ENCODE measurements at places on chromosomes 11 and 22.

- no peak for DNase-seq
Observed at GRCh38 chr11:46290598-46291309, 13.3 kb downstream of the CREB3L1 start.

DNA sequence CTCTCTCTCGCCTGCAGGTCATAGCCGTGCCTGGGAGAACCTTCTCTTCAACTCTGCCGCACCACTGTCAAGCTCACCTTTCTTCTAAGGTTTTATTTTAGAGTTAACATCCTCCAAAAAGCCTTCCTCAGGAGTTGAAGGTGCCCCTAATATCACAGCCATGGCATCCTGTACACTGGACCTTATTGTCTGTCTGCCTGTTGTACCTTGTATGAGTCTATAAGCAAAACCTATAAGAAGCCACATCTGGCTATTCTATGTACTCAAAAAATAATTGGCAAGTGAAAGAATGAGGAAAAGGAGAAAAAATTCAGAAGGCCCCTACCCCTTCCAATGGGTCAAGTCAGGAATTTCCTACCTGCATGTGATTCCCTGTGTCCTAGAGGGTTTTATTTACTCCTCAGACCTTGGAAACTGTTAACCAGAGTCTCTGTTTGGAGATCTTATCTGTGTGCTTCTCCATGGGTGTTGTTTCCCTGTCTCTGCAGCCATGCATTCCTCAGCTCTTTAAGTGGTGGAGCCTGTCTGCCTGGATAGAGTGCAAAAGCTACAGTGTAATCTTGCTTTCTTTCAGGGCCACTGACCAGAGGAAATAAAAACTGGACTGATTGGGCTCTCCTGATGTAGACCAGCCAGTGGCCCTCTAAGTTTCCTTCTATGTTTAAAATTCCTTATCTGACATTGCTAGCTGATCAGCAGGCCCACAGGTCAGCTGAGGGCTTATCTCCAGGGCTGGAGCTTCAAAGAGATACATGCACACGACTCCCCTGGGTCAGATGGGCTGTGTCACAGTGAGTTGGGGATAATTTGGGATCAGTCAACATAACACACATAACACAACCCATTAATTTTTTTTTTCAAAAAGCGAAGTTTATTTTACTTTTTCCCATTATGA, 37.6 kb upstream of the TMEM135 start:
- DNase-seq = no peak

DNA sequence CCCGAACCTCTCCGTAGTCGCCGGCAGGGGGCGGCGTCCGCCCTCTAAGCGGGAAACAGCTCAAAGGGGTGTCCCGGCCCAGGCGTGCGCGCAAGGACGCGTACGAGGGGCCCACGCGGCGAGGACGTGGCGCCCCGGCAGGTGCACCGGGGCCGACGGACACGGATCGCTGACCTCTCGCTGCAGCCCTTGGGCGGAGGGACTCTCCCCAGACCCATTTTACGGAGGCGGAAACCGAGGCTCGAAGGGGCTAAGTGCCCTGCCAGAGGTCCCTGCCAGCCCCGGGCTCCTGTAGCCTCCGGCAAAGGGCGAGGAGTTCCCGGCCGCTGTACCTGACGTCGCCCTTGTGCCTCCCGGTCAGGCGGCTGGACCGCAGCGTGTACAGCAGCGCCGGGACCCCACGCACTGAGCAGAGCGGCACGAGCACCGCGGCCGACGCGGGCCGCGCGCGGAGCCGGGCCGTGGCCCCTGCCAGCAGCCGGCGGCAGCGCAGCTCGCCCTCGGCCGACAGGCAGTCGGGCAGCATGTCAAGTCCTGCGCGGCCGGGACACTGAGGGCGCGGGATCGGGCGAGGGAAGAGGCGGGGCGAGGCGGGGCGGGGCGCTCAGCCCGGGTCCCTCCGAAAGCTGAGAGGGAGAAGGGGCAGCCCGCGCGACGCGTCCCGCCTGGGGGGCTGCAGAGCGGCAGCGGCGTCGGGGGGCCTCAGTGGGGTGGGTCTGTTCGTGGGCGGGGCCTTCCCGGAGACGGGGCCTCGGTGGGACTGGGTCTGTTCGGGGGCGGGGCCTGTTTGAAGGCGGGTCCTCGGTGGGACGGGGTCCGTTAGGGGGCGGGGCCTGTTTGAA, at the start of gene NUDT8:
Gene NUDT8, minus strand, starts transcription at position 552 of the 842 bp plus-strand sequence. Its CDS starts 26 bp downstream, at position 526.
- DNase-seq = peak; percentile 37

DNA sequence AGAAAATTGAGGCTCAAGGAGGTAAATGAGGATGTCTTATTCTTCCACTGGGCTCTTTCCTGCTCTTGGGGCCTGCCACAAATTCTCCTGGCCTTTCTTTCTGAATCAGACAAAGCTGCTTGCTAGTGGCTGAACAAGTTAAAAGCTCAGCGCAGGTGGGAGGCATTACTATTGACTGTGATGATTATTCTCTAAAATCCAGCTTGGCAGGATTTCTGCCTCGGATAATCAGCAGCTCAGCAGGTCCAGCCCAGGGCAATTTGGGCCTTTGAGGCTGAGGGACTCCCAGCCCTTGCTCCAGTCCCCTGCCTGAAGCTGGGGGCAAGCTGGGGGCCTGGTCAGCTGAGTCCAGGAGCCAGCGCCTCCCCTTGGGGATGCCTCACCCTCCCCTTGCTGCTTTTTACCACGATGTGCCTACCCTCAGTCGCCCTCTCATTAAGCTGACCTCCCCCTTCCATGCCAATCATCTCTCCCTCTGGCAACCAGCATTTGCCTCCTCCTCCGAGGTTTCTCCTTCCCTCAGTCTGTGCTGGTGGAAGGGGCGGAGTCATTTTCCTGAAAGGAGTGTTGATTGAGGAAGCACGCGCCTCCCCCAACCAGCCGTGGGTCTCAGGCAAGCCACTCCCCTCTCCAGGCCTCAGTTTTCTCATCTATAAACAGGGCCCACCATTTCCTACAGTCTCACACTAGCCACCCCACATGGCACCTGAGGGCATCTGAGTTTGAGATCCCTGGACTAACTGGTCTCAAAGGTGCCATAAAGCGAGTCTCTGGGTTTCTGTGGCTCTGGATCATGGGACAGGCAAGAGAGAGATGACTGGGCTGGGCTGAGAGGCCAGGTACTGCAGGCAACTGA, 60.6 kb upstream of the PRDM11 start:
- no peak for DNase-seq

- no peak for DNase-seq
Observed at GRCh38 chr11:62108017-62108750, 15.6 kb upstream of the INCENP start.

- no peak for DNase-seq
Observed at GRCh38 chr22:43892183-43892894, 526 bp upstream of the PNPLA5 start.

DNA sequence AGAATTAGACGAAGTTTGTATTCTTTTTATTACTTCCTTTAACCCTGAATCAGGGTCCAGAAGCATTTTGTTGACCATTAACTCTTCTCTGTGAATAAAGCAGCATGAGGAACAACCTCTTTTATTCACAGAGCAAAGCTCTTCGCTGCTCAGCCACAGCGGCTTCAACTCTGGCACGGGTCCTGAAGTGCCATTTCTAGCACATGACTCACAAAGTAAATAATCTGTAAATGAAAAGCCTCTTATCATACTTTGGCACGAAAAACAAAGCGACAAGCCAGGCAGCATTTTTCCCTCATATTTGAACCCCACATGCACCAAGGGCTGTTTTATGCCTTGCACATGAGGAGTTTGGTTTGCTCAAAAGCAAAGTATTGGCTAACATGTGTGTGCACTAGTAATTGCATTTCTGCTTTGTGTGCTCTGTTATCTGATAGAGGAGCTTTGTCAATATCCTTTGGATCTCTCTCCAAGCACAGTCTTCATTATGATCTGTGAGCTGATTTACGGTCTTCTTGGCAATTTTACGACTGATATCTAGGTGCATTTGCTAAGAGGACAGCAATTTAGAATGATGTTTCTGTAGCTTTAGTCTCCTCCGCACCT, 33.0 kb upstream of the APOBEC3A start:
- peak; percentile 51 for DNase-seq

- no peak for DNase-seq
Observed at GRCh38 chr22:22865311-22866072, 22.1 kb upstream of the IGLL5 start.

GRCh38 chr22:28024422-28024888, 105.4 kb upstream of the PITPNB start:
- DNase-seq = no peak

- DNase-seq = no peak
Observed at GRCh38 chr22:19063581-19064353, 58.4 kb downstream of the DGCR2 start.

DNA sequence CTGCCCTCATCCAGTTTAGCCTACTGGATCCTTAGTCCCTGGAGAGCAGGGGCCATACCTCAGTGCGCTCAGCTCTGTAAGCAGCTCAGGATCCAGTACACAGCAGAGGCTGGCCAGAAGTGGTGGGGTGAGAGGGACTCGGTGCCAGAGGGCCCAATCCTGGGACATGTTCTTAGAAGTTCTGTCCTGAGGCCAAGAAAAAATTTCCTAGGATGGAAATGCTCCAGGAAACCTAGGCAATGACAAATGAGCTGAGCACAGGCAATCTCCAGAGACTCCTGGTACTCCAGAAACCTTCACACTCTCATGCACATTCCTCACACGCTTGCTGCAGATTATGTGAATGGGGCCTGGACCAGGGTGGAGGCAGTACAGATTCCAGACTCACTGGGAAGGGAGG, 89.6 kb downstream of the SERGEF start:
- DNase-seq = no peak

- no peak for DNase-seq
Observed at GRCh38 chr11:8257003-8257664, 6.5 kb downstream of the LMO1 start.

DNA sequence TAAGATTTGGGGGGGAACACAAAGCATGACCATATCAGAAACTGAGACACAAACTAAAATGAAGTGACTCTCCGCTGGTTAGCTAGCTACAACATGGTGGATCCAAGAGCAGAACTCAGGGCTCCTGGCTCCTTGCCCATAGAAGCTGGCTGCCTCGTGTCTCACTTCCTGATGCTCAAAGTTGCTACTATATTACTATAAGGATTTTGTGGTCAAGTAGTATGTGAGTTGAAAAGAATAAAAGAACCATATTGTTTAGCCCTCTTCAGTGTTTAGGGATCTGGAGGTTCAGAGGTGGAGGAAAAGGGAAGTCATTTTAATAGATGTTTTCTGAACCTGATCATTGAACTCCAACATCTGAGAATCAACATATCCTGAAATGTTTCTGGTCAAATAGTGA, 16.9 kb upstream of the SIK2 start:
- DNase-seq = no peak

GRCh38 chr11:128026596-128026995, 560.8 kb downstream of the ETS1 start:
- no peak for DNase-seq

DNA sequence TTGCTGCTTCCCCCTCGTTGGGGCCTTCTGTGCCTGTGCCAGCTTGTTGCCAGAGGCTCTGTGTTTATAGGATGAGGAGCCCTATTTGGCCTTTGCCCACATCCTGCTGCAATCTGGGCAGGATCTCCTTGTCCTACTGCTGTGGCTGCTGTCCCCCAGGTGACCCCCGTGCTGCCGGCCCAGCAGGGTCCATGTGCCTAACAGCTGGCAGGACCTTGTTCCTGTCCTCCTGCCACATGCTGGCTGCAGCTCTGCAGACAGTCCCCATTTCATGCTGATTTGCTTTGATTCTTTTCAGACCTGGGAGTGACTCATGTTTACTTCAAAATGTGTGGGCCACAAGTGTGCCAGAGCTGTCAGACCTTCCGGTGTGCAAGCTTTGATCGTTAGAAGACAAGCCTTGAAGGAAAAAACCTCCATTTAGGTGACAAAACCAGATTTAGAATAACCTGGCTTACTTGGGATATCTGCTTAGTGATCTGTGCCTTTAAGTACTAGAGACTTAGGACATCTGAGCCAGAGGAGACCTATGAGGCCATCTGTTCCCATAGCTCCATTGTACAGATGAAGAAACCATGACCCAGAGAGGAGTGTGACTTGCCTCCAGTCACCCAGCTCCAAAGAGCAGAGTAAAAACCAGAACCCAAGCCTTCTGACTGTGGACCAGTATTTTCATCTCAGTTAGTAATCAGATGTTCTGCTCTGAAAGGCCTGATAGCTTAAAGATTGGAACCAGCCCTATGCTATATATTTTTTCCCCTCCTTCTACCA, 11.1 kb downstream of the NAV2 start:
- DNase-seq = no peak

- no peak for DNase-seq
Observed at GRCh38 chr11:62544581-62545436, 1.8 kb downstream of the AHNAK start.

DNA sequence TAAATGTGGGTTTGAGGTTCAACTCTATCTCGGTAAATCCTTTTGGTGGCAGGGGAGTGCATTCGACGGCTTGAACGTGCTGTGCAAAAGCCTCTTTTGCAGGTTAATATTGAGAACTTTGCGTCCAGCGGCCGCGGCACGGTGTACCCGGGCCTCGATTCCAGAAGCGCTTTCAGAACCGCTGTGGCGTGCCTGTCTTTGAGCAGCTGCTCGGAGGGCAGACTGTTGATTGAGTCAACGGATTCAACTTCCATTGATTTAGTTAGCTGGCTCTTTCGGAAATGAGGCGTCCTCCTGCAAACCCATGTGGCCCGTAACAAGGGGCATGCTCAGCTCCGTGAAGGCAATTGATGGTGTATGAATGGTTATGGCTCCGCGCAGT, 1247.8 kb downstream of the BRD1 start:
- DNase-seq = no peak

DNA sequence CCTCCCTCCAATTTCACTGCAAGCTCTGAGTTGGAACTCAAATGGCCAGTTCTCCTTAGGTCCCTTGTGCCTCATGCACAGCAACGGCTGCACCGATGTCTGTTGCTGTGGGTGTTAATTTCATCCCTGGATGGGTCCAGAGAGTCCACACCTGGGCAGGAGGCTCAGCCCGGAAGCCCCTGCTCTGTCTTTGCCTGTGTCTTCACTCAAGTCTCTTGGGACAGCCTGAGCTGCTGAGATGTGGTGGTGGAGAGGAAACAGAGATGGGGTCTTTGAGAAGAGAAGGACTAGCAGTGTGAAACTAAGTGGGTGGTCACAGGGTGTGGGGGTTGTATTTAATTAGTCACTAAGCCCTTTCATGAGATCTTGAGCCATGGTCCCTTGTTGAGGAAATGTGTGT, 109.3 kb downstream of the NECTIN1 start:
- no peak for DNase-seq

DNA sequence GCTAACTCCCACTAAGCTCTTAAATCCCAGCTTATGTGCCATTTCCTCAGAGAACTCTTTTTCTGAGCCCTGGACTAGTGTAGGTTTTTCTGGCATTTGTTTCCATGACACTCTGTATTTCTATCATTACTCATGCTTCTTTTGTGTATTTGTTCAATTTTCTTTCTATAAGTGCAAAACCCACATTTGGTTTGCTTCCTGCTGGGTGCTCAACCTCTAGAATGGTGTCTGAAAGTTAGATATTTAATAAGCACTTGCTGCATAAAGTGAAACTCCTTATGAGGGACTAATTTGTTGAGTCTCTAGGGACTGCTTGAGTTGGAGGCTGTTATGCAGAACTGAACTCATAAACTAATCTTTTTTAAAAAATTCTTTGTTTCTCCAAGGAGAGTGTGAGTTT, 68.6 kb downstream of the SYT9 start:
- no peak for DNase-seq
